ENCODE measurements at places on chromosomes 4 and X.

- no peak for DNase-seq
Measured at GRCh38 chrX:22247169-22247568, 25.5 kb upstream of the CBLL2 start.

GRCh38 chr4:71130827-71131603, 137.6 kb downstream of the DCK start:
- no peak for DNase-seq

DNA sequence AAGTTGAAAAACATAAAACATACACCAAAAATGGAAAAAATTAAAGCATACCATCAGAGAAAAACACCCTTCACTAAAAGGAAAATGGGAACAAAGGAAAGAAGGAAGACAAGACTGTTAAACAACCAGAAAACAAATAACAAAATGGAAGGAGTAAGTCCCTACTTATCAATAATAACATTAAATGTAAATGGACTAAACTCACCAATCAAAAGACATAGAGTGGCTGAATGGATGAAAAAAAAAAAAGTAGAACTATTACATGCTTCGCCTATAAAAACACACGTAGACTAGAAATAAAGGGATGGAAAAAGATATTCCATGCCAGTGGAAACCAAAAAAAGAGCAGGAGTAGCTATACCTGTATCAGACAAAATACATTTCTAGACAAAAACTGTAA, 19.4 kb upstream of the TMSB15A start:
- no peak for DNase-seq

DNA sequence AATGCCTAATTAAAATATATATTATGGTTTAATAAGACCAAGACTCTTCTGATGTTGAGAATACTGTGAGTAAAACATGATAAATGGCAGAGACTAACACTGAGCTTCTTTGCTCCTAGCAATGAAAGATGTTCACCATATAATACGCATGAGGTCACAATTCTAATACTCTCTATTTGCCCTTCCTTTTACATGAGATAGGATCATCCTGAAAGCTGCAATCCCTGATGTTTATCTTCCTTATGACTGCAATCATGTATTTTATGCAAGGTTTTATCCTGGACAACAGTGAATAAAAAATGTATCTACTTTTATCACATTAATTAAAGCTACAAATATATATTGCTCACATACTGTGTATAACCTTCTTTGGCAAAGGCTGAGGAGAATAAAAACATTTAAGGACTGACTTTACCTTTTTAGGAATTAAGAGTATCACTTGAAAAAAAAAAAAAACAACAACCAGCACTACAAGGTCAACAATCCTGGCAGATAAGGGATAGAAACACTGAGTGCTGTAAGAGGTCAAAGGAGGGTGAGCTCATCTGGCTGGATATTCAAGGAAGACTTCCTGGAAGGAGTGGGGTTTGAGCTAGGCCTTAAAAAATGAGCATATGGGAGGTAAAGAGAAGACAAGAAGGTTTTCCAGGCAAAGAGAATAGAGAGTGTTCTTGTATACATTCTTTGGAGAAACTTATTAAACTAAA, 99.9 kb downstream of the AREG start:
- no peak for DNase-seq

GRCh38 chr4:189087971-189088370, 852.7 kb upstream of the FRG1 start:
- no peak for DNase-seq

DNA sequence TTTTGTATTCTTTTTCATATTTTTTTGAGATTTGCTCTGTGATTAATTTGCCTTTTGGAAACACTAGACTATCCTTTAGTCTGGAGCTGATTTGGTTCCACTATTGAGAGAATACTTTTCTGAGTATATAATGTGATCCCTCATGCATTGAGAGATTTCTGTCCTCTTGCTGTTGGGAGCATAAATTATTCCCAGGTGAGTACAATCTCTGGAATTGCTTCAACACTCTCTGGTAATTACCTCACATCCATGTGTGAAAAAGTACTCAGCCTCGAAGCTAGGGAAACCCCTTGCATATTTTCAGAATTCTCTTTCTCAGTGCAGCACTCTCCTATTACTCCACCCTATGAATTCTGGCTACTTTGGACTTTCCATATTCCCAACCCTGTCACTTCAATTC, 550.0 kb downstream of the RAPGEF2 start:
- DNase-seq = no peak

GRCh38 chr4:86048426-86048825, 311.4 kb downstream of the MAPK10 start:
- DNase-seq = no peak

DNA sequence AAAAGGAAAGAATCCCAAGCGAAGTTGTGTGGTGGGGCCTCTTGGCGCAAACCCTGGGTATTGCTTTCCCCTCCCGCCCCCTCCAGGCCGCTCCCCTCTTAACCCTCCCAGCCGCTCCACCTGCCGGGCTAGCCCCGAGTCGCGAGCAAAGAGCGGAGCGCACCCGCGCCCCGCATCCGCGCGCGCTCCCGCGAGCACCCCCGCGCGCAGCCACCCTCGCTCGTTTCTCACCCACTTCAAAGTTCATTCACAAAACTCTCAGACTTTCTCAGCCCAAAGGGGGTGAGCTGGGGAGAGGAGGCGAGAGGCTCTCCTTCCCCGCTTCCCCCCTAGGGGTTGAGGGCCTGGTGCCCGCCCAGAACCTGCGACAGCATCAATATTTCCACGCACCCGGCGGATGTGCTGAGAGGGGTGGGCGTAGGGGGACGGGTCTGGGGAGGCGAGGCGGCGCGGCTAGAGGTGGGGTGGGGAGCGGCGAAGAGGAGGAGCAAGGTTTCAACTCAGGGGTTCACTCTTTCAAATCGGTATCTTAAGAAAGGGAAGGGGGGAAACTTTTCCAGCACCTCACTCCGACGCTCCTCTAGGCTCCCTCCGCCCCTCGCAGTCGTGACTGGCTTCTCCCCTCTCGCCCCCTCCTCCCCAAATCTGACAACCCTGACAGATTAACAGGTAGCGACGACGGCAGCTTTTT, 1.8 kb downstream of the MAML3 start:
- peak; percentile 42 for DNase-seq

- no peak for DNase-seq
Measured at GRCh38 chr4:169352360-169352759, 81.6 kb upstream of the SH3RF1 start.

- DNase-seq = peak; percentile 43
Measured at GRCh38 chr4:79514621-79515329, 106.7 kb upstream of the GK2 start.

- DNase-seq = no peak
Measured at GRCh38 chrX:16258882-16259281, 91.6 kb downstream of the MAGEB17 start.

DNA sequence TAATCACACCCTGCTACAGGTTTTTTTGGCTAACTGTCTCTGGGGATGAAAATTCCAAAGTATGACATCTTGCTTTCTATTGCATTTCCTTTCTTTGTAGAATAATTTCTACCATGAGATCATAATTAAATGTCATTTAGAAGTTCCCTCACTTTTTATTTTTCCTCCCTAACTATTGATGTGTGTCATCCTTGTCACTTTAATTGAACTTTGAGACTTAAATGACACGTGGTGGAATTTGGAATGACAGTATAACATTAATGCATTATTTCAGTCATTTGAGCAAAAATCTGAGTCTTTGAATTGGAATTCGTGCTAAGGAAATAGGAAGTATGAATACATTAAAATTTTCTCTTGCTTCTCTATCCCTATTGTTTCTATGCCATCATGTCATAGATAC, 745.4 kb downstream of the PDHA2 start:
- no peak for DNase-seq

GRCh38 chr4:119597377-119597776, 31.2 kb downstream of the PDE5A start:
- no peak for DNase-seq

DNA sequence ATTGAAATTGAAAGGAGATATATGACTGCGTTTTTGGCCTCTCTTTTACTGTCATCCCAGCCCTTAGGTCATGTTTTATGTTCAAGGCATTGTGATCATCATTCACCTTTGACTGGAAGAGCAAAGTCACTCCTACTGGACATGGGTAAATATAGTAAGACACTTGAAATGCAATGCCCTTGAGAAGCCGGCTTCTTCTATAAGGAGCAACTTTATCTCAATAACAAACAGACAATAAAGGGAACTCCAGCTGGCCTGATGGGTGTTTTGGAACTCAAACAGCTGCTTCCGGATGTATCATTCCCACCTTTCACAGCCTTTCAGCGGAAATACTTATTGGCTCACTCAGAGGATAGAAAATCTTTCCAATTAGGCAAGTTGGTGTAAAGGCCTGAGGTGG, 65.1 kb upstream of the C4orf54 start:
- DNase-seq = no peak

Data from posterior cingulate gyrus (tissue), 11 donors.